ENCODE measurements at places on chromosomes 13 and 19.

DNA sequence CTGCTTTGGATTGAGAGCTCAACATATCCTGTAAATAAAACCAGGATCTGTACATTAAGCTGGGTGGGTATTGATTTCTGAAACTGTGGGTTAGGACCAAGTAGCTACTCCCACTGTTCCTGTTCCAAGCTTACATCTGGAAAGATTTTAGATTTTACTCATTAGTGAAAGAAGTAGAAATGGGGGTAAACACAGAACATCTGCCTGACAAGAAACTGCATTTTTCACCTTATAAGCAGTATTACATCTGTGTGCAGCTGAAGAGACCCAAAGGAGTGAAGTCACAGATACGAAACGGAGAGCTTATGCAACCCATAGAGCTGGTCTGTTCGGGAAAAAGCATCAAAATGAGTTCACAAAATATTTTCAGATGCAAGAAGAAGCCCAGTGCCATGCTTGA, 235.2 kb downstream of the SLITRK5 start:
- no peak for DNase-seq

GRCh38 chr13:63636316-63636993, 2220.8 kb upstream of the PCDH20 start:
- no peak for DNase-seq

DNA sequence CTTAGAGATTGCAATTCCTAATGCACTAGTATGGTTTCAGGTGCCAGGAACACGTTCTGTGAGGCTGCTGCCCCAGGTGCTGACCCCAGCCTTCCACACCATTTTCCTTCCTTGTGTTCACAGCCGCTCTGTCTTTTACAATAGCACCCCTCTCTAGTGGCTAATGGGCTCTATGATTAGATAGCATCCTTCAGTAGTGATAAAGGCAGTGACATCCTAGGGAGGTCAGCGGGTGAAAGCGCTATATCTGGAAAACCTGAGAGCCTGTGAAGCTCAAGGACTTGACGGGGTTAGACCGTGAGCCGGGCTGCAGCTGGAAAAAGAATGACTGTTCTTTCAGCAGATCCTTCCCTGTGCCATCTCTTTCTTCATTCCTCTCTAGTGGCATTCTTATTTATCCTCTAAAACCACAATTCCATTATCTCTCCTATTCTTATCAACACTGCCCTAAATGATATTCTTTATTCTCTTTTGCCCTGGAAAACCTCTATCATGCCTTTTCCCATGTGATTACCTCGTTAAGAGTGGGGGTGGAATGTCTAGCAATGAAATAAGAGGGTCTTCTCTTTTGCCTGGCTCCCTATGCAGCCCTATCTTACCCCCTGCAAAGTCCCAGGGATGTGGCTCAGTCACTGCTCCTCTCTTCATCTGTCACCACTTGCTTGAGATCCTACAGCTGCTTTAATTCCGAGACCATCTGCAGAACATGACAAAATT, 21.8 kb downstream of the ALOX5AP start:
- no peak for DNase-seq

GRCh38 chr19:29378126-29378525, 147.7 kb upstream of the VSTM2B start:
- DNase-seq = no peak

DNA sequence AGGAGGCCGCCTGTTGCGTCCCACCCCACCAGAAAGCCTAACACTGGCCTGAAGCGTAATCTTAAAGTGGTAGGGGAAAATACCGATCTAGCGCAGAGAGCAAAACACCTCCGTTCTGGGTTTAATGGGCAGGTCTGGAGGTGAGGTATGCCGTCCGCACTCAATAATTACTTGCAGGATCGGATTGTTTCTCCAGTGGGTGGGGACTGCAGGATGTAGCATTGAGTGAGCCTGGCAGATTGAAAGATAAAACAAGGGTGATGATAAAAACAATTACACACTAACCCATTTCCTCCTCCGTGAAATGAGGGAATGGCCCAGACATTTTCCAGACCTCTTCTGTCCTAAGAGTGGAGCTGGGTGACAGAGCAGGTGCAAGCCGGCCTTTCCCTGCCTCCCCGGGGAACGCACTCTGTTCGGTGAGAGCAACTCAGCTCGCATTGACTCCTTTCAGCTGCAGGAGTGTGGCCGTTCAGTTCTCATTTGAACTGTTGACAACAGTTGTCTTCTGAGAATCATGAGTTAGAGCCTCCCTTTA, 110.2 kb upstream of the DOCK9 start:
- peak; percentile 14 for DNase-seq

- no peak for DNase-seq
Observed at GRCh38 chr13:29855784-29856183, 5.4 kb upstream of the UBL3 start.

- peak; percentile 63 for DNase-seq
Observed at GRCh38 chr19:2051773-2052704, 995 bp upstream of the MKNK2 start.

GRCh38 chr19:23799321-23799720, 40.6 kb upstream of the ZNF681 start:
- peak; percentile 19 for DNase-seq

- no peak for DNase-seq
Observed at GRCh38 chr13:81314461-81314860, 973.5 kb upstream of the SPRY2 start.

DNA sequence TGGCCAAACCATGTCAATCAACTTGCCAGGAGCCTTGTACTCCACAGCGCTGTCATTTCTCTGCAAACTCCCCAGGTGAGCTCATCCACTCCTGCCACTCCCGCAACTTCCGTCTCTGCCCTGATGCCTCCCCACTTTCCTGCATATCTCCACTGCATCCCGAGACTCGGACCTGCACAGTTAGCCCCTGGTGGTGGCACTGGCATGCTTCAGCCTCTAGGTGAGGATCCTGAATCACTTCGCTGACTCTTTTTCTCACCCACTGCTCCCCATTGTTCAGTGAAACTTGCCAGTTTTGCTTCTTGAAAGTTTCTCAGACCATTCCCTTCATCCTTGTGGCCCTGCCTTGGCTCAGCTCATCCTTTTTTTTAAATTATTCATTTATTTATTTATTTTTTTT, 3.4 kb upstream of the CTU1 start:
- DNase-seq = no peak

- DNase-seq = peak; percentile 28
Observed at GRCh38 chr13:27789495-27790303, 2.6 kb upstream of the GSX1 start.

- no peak for DNase-seq
Observed at GRCh38 chr13:76455960-76456359, 430.2 kb downstream of the KCTD12 start.

DNA sequence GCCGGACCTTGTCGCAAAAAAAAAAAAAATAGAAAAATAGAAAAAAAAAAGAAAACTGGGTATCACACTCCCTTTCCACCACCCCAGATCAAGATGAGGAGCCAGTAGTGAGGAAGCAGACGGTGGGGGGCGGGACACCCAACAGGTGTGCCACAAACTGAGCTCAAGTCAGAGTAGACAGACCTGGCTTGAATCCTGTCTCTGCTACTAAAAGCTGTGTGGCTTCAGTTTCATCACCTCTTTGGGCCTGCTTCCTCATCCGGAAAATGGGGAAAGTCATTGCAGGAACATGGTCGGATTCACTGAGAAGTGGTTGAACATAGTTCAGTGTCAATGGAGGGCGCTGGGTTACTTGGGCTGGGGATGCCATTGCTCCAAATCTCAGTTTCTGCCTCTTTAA, 2.9 kb downstream of the HIF3A start:
- no peak for DNase-seq

DNA sequence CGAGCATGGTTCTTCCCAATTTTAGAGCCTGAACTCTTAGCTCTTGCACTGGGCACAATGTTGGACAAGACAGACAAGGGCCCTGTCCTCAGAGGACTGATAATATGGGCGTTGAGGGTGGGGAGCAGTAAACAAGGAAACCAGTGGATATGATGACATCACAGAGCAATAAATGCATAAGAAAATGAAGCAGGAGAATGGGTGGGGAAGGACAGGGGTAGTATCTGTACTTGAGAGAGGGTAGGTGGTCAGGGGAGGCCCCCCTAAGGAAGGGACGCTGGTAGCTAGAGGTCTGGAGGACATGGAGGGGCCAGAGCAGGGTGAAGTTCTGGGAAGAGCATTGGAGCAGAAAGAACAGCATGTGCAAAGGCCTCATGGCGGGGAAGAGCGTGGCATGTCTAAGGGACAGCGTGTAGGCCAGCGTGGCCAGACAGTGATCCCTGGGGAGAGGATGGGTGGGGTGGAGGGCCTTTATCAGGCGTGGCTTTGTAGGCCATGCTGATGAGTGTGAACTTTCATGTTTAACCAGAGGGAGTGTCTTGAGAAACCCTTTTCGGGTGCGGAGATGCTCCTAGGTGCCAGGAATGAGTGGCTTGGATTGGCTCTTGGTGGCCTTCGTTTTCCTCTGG, 15.1 kb upstream of the ZNF536 start:
- no peak for DNase-seq

DNA sequence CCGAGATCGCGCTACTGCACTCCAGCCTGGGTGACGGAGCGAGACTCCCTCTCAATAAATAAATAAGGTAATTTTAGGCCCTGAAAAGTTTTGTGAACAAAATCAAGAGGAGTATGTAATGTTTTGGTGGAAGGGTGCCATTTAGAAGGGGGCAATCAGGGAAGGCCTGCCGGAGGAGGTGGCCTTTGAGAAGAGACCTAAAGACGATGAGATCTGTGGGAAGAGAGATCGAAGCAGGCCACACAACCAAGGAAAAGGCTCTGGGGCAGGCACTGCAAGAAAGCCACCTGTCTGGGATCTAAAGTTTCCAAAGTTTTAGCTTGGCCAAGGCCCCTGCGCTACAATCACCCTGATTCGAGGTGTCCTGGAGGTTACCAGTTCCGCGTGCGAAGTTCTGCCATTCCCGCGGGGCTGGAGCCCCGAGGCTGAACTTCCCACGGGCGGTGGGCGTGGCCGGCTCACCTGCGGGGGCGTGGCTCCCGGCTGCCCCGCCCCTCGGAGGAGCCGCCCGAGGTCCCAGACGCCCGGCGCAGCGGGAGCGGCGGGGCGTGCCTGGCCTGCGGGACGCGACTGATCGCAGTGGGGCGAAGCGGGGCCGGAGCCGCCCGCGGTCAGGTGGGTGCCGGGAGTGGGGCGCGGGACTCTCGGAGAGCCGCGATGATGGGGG, at the start of gene KLC3:
TSS of gene KLC3 (plus strand) at position 519 of the 667 bp plus-strand sequence. CDS start 4,792 bp downstream, outside the sequence.
- DNase-seq = peak; percentile 53

DNA sequence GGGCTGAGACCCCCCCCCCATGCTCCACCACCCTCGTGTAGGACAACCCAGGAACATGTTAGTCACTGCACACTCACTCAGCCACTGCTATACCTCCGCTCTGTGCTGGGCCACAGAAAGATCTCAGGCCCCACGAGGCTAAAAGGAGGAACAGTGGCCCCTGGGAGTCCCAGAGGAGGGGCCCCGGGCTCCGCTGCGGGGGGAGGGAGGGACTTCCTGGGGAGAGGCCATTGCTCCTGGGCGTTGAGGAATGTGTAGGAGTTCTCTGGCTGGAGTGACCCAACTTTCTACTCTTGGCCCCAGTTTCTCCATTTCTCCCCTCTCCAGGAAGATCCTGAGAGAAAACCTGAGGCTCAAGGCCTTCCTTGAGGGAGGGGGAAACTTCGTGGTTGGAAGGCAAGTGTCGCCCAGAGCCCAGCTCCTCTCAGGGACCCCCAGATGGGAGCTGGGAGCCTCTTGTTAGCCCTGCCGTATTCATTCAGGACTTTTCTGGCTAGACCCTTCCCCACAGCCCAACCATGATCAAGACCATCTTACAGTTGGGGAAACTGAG, 13.6 kb downstream of the ONECUT3 start:
- no peak for DNase-seq

DNA sequence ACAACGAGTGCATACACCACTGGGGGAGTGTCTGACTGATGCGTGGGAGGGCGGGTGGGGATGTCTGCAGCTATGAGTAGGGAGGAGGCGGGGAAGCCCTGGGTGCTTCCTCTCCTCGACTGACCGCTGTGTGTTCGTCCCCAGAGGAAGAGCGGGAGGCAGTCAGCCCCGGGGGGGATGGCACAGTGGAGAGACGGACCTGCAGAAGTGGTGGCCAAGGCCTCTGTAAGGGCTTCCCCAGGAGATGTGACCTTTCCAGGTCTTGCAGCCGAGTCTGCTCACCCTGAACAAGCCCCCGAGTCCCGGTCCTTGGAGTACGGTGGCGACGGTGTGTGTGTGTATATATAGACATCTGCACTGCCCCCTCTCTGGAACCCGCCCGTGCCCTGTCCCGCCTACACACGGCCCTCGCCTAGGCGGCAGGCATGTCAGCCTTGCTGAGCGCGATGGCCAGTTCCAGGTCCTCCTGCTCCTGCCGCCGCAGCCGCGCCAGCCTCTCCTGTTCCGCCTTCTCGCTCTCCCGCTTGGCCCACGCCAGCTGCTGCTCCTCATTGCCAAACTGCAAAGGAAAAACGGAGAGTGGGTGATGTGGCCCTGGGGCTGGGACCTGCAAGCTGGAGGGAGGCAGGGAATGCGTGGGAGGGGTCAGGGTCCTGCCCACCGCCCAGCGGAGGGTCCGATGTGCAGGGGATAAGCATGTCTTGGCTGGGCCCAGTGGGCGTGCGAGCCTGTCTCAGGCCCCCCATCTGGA, 30.8 kb downstream of the KLF2 start:
- no peak for DNase-seq

DNA sequence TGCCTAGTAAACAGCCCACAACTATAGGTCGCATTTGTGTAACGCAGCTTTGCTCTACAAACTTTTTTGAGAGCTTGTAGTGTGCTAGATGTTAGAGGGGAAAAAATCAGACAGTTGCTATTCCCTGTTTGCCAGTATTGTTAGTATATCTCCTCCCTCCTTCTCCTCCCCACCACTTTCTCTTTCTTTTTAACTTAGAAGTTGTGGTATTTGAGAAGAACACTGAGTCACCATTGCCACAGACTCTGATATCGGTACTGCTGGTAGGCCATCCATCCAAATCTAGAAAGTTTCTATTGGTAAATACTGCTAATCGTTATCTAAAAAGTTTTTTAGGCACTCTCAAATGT, 666 bp downstream of the POMP start:
- no peak for DNase-seq

- DNase-seq = peak; percentile 86
Observed at GRCh38 chr19:872266-872951, 12.9 kb downstream of the CFD start.

GRCh38 chr19:15758379-15758778, 20.6 kb downstream of the OR10H3 start:
- no peak for DNase-seq

GRCh38 chr13:43085545-43085944, 62.2 kb downstream of the DNAJC15 start:
- DNase-seq = no peak

DNA sequence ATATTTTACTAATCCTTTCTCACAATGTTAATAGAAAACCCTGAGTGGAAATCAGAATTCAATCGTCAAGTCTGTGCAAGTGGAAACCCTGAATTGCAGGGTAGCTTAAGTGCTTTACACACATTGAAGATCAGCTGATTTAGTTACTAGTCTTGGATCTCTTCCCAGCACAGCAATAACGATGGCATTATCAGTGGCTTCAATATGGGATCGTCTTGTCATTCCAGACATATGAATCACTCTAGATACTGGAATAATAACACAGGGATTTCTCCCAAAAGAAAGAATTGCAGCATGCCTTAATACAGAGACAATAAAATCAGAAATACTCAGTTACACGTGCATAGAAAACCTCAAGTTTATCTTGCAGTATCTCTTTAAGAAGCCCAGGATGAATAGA, 12.6 kb upstream of the METTL21C start:
- DNase-seq = no peak

- peak; percentile 63 for DNase-seq
Observed at GRCh38 chr13:42396501-42396900, 124.5 kb downstream of the AKAP11 start.
